Activated T-helper 2 cell treated with anti-CD3 and anti-CD28 coated beads, Interferon-gamma antibody, Interleukin-2, Interleukin-4, amounts not matched to agents 10 μg/mL and 5 μg/mL and 100 μg/mL, durations not matched to agents 14 hours and 24 hours and 36 hours (primary cell): ENCODE measurements at places on chromosomes 16 and 17. TPM values are rescaled to one million over a fixed set of nuclear protein-coding genes. Genes with fewer than 3 reads are reported as not detected.

The LLGL2 gene
- total RNA-seq: 12.1 and 13.5 TPM in 2 replicates

The PRSS8 gene
- total RNA-seq: not detected in 2 replicates

The PRKCA gene
- 268 and 272 TPM in 2 replicates for total RNA-seq

DNA sequence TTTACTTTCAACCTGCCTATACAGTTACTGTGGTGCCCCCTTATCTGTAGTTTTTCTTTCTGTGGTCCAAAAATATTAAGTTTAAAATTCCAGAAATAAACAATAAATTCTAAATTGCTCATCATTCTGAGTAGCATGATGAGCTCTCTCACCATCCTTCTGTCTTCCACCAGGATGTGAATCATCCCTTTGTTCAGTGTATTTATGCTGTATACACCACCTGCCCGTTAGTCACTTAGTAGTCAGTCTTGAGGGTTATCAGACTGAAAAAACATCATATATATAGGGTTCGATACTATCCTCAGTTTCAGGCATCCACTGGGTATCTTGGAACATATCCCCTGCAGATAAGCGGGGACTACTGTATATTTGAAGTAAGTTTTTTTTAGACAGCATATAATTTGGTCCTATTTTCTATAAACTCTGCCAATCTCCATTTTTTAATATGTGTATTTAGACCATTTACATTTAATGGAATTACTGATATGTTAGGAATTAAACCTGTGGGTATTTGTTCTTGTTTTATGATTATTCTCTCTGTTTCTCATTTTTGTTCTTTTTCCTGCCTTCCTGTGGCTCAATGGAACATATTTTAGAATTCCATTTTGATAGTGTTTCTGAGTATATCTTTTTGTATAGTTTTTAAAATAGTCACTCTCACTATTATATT lies 31.0 kb downstream of the TBX21 start:
- no peak for DNase-seq
- H3K4me1 ChIP-seq: peaks cover 3% of the 10 kb centered on the region
- no peaks in the 10 kb centered on the region for H3K36me3 ChIP-seq
- H3K27me3 ChIP-seq: peaks cover 31% of the 10 kb centered on the region
- no peak overlapping the region for H3K4me3 ChIP-seq

DNA sequence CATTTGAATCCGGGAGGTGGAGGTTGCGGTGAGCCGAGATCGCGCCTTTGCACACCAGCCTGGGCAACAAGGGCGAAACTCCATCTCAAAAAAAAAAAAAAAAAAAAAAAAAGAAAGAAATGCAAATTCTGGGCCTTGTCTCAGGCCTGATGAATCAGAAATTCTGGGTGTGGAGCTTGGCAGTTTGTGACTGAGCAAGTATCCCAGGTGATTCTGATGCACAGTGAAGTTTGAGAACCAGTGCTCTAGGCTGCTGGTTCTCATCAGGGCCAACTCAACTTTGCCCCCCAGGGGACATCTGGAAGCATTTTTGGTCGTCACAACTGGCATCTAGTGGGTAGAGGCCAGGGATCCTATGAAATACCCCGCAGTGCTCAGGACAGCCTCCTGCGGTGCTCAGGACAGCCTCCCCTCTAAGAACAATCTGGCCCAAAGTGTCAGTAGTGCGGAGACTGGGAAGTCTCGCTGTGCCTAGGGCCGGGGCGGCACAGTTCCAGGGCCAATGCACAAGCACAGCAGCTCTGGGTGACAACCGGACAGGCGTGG lies 55.9 kb downstream of the SDK2 start:
- H3K4me1 ChIP-seq: peaks cover 29% of the 10 kb centered on the region
- H3K27me3 ChIP-seq: no peaks in the 10 kb centered on the region
- no peak for DNase-seq
- no peak overlapping the region for H3K27ac ChIP-seq

- H3K27me3 ChIP-seq: no peaks in the 10 kb centered on the region
- no peak overlapping the region for H3K4me3 ChIP-seq
- no peak for DNase-seq
- no peaks in the 10 kb centered on the region for H3K36me3 ChIP-seq
- no peak overlapping the region for H3K27ac ChIP-seq
These were observed 1.7 kb downstream of the ABCA8 start for GRCh38 chr17:68953340-68953997.

DNA sequence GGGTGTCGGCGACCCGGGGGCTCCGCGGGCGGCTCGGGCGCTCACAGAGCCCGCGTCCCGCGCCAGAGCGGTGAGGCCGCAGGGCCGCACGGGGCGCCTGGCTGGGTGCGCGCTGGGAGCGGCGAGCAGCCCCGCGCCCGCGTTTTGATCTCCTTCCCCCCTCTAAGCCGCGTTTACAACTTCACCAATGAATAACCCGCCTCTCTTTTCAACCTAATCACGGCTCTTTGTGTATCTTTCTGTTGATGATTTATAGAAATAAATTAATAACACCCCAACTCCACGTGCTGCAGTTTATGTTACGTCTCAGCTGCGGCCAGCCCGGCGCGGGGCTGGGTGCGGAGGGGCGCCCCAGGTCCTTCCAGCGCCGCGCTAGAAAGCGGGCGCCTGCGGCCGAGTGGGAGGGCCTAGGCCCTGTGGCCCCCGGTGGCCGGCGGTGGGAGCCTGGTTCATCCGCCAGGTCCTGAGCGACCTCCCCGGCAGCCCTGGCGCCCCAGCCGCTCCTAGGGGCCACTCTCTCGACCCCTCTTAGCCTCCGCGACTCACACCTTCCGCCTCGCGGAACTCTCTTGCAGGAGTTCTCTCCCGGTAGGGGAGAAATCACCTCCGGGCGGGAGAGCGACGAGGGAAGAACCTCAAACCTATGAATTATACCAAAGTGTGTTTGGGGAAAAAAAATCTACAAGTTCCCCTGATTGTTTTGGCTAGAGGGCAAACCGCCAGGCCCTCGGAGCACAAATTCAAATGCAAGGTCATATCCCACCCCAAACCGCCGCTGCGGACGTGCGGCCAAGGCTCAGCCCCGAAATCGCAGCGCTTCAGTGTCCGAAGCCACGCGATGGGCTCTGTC lies 1.9 kb downstream of the HNF1B start:
- DNase-seq: no peak
- peaks cover 27% of the 10 kb centered on the region for H3K4me1 ChIP-seq
- H3K27ac ChIP-seq: peak overlapping the region; percentile 21
- peaks cover 78% of the 10 kb centered on the region for H3K27me3 ChIP-seq
- no peaks in the 10 kb centered on the region for H3K36me3 ChIP-seq

DNA sequence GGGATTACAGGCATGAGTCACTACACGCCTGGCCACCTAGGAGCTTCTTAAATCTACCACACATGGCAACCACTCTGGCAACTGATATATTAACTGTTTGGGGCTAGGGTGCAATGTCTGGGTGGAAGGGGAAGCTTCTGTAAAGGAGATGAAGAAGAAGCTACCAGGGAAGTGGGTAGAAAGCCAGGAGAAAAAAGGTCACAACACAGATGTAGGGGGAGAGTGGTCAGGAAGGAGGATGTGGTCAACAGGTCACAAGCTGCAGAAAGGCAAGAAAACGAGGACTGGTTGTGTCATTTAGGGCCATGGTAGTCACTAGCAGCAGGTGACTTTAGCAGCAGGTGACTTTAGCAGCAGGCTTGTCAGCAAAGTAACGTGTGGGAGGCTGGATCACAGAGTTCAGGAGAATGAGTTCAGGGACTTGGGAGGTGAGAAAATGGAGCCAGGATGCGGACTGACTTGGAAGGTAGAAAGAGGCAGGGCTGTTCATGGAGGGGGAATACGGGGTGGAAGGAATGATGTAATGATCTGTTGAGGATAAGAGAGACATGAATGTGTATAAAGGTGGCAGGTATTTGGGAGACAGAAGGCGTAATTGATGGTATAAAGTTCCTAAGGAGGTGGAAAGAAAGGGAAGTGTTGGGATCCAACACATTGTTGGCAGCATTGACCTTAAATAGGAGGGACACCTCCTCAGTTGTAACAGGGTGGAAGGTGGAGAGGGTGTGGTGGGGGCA lies 16.3 kb upstream of the WFIKKN2 start:
- no peaks in the 10 kb centered on the region for H3K36me3 ChIP-seq
- H3K27ac ChIP-seq: no peak overlapping the region
- no peak overlapping the region for H3K4me3 ChIP-seq
- H3K27me3 ChIP-seq: peaks cover 18% of the 10 kb centered on the region
- no peak for DNase-seq

- H3K27ac ChIP-seq: no peak overlapping the region
- DNase-seq: peak; percentile 35
- peaks cover 12% of the 10 kb centered on the region for H3K4me1 ChIP-seq
- H3K27me3 ChIP-seq: no peaks in the 10 kb centered on the region
- H3K36me3 ChIP-seq: peaks cover 10% of the 10 kb centered on the region
These were observed 229.8 kb downstream of the CPPED1 start for GRCh38 chr16:12573730-12574383.

DNA sequence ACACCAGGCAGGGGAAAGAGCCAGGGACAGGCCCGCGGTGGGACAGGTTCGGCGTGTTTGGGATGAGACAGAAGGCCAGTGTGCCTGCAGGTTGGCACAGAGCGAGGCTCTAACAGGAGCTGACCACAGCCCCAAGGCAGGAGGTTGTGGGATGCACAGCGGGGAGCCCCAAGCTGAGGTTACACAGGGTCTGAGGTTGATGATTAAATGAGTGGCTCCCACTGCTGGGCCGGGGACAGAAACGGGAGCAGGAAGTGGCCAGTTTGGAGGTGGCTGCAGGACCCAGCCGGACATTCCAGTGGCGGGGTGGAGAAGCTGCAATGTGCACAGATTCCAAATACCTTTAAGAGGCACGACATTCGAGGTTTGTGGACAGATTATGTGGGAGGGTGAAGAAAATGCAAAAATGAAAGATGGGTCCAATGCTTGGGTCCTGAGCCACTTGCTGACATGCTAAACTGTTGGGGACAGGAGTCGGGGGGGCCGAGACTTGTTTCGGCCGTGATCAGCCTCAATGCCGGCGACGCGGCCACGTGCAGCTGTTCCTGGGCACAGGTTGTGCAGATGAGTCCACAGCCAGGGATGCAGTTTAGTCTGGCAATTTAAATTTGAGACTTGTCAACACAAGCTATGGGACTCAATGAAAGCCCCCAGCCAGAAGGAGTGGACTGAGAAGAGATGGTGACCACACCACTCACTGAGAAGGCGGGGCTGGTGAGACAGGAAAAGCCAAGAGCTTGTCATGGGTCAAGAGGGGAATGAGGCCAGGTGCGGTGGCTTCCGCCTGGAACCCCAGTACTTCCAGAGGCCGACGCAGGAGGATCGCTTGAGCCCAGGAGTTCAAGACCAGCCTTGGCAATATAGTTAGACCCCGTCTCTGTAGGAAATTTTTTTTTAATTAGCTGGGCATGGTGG lies 8.7 kb downstream of the ENPP7 start:
- peaks cover 20% of the 10 kb centered on the region for H3K27me3 ChIP-seq
- no peaks in the 10 kb centered on the region for H3K36me3 ChIP-seq
- no peak overlapping the region for H3K27ac ChIP-seq
- no peak overlapping the region for H3K4me3 ChIP-seq
- no peaks in the 10 kb centered on the region for H3K4me1 ChIP-seq
- DNase-seq: no peak

DNA sequence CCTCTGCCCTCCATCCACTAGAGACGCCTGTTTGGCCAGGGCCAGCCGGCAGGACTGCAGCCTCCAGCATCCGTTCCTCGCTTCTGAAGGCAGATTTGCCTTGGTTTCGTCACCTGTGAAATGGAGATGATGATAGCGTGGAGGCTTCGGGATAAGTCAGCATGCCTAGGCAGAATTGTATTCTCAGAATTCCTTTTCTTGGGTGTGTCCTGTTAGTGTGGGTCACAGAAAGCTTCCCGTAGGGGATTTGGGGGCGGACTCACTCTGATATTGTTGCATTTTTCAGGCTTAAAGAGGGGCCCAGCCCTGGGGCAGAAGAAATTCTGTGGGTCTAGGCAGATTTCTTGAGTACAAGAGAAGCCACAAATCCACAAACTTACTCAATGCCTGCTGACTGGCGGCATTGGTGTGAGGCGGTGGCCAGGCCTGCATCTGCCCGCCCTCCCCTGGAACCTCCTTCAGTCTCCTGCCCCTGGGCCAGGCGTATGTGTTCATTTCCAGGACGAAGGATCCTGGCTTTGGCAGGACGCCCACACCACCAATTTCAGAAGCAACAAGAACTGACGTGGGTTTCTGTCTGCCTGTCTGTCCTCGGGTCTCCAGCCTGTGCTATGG lies 17.6 kb downstream of the CCDC42 start:
- H3K4me3 ChIP-seq: no peak overlapping the region
- H3K27me3 ChIP-seq: peaks cover 3% of the 10 kb centered on the region
- H3K27ac ChIP-seq: no peak overlapping the region
